Stimulated activated CD4-positive, alpha-beta T cell treated with anti-CD3 and anti-CD28 coated beads, Interleukin-12 subunit alpha, Interleukin-12 subunit beta, amount 100 ng/mL, for 48 hours (primary cell): ENCODE measurements at places on chromosomes 3 and 15.

DNA sequence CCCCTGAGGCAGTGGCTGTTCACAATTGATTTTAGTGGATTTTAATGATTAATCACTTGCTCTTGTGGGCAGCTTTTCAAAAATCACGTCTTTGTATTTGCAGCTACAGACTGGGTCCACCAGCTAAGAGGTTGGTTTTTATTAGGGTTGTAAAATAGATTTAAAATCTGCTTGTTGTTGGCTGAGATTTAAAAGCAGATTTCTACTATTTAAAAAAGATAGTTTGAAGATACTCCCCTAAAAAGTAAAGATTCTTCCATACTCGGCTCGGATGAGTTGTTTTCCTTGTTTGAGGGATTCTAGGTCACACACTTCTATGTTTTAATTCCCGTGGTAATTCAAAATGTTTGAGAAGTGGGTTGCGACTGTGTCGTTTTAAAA is 1.7 kb downstream of the KLHL24 start:
- DNase-seq: no peak

DNA sequence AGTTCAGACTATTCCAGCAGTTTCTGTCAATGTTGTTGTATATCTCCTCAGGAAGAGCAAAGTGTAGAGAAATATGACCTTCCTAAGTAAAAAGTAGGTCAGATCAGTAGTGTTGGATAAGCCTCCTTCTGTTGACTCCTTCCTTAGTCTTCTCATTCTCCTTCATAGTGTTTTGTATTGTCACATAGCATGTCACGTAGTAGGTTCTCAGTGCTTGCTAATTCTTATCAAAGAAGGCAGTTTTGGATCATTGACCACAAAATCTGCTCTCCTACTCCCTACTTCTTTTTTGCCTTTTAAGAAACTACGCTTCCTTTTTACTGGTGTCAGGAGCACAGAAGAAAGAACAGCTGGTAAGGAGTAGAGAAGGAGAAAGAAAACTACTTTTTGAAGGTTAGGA is 1.0 kb upstream of the MGA start:
- no peak for DNase-seq

- no peak for DNase-seq
Measured at GRCh38 chr3:32216172-32216783, 22.2 kb upstream of the CMTM8 start.

DNA sequence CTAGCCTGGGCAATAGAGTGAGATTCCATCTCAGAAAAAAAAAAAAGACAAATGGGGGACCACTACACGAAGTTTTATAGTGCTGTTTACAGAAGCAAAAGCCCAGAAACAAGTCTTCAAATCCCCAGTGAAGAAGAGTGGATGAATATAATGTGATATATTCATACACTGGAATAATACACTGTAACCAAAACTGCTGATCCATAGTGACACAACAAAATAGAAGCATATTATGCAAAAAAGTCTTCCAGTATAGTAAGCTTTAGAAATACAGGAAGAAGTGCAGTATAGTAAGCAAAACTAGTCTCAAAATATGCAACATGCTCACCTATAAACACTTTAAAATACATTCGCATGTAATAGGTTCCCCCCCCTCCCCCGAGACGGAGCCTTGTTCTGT is 11.9 kb upstream of the FAH start:
- DNase-seq: no peak

DNA sequence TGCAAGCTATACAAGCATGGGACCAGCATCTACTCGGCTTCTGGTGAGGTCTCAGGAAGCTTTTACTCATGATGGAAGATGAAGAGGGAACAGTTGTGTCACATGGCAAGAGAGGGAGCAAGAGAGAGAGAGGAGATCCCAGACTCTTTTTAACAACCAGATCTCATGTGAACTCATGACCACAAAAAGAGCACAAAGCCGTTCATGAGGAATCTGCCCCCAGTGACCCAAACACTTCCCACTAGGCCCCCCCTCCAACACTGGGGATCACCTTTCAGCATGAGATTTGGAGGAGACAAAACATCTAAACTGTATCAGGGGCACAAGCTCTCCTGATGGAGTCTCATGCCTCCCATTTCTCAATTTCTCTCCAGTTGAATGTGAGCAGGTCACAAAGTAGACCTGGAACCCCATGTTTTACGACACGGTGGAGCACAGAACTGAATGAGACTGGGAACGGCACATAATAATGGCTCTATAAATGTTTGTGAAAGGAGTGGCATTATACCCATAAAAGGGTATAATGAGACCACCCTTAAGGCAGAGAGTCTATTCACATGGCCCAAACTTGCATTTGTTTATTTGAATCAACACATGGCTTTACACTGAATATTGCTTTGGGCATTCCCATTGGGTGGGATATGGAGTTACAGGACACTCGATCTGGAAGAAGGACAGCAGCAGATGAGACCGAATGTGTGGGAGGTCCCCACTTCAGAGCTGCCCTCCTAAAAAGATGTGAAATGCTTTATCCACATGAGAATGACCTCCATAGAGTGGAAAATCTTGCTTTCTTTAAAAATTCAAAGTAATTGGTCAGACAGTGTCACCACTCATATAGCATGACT is 38.8 kb downstream of the IL16 start:
- no peak for DNase-seq

DNA sequence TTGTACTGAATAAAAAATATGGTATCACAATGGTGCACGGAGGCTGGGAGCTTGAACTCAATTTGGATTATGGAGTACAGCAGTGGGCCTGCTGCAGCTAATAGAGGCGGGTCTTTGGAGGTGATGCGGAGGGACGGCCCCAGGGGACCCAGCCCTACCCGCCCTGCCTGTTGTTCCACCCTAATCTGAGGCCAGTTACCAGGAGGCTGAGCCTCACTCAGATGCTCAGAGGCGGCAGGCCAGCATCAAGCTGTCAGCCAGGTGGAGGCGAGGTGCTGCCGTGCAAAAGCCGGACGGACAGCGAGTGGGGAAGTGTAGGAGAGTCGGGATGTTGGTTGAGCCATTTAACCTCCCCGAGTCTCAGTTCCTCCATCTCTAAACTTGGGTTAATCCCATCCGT is 218.5 kb upstream of the RGMA start:
- DNase-seq: no peak

- peak; percentile 94 for DNase-seq
Measured at GRCh38 chr3:48472923-48473616, 26.5 kb downstream of the ATRIP start.
